ENCODE measurements at places on chromosomes 16 and 17.

DNA sequence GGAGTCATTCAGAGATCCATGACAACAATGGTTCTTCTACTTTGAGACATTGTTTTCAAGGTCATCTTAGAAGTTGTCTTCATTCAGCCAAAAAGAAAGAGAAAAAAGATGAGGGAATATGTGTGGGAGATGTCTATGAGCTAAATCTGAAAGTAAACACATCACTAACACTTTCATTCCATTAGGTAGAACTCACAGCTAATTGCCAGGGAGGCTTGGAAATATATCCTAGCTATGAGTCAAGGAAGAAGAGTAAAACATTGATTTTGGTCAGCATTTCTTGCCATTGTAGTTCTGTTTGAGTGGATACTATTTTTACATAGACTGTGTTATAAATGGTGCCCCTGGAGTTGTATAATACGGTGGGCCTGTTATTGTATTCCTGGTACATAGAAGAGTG is 316.4 kb upstream of the MYOCD start:
- DNase-seq = no peak

DNA sequence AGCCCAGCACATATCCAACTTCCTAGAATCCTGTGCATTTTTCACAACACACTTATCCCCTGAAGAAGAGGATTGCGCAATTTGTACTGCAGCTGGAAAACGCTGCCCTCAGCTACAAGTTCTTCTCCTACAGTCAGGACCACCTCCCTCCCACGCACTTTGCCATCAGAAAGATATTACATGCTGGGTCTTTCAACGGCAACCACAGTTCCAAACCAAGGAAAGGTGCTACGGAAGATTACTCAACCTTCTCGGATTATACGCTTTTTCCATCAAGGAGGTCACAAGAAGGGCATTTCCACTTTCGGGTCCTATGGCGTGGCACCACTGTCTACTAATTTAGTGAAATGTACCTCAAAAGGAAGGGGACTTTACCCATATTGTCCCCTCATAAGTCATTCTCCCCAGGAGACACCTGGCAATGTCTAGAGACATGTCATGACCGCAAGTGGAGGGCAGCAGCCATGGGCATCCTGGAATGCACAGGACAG is 35.2 kb downstream of the USP7 start:
- DNase-seq = no peak

- DNase-seq = peak; percentile 92
These were observed 167.5 kb downstream of the RAB11FIP4 start for GRCh38 chr17:31558748-31559583.

DNA sequence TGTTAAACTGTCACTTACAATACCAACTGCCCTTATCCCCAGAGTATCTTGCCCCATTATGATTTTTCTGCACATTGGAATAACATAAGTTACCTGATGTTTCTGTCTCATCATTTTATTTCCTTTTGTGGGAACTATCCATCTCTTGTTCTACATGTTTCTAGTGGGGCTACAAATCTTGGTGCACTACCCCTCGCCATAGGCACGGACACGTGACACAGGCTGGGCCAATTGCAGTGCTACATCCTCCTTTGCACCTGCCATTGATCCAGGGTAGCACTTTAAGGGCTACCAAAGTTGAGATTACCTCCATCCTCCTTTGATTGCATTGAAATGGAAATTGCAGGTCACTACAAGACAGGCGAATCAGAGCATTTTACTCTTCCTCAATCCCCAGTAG is 14.2 kb upstream of the SYT17 start:
- no peak for DNase-seq

DNA sequence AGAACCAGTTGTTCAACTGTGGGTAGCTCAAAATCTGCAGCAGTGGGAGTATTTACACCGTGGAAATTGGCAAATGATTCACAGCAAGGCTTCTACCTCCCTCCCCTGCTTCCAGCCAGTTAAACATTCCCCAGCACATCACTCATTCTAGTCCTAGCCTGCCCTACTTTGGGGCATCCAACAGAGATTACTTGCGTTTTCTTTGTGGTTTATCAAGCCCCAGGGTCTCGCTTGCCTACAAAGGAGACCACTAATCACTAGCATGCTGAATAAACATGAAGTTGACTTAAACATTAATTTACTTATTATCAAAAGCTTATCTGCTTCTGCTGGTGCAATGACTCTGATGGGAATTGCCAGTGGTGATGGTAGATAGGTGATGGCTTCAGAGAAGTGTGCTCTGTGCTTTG is 94.5 kb downstream of the MARF1 start:
- DNase-seq = no peak

GRCh38 chr17:43443381-43443780 is 40.4 kb upstream of the DHX8 start:
- no peak for DNase-seq

DNA sequence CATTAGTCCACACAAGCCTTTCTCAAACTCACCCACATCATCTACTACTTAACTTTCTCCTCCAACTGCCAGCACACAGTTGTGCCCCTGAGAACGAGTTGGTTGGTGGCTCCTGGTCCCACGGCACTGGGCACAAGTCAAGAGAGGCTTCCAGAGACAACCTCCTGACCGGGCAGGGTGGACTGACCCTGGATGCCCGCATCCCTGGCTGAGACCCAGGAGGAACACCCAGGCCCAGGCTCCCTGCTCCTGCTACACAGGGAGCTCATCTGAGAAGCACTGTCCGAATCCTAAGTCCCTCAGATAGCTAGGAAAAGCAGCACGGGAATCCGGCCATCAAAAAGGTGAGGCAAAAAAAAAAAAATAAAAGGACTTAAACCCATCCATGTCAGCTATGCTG is 29.0 kb downstream of the WDR45B start:
- DNase-seq = no peak

GRCh38 chr17:63275318-63275970 is 170.7 kb downstream of the CYB561 start:
- DNase-seq = peak; percentile 49

DNA sequence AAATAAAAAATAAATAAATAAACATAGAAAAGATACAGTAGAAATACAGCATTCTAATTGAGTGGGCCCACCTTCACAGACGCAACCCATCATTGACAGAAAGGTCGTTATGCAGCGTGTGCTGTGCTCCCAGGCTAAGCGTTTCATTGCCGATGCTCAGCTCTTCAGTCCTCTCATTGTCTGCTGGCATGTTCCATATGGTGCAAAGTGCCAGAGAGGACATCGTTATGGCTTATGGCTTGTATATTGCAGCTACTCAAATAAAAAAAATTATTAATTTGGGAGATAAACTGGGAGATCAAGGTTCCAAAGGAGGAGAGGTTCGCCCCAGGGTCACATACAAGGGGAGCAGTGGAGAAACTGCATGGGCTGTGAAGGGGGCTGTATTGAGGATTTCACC is 11.3 kb upstream of the UBALD2 start:
- no peak for DNase-seq

DNA sequence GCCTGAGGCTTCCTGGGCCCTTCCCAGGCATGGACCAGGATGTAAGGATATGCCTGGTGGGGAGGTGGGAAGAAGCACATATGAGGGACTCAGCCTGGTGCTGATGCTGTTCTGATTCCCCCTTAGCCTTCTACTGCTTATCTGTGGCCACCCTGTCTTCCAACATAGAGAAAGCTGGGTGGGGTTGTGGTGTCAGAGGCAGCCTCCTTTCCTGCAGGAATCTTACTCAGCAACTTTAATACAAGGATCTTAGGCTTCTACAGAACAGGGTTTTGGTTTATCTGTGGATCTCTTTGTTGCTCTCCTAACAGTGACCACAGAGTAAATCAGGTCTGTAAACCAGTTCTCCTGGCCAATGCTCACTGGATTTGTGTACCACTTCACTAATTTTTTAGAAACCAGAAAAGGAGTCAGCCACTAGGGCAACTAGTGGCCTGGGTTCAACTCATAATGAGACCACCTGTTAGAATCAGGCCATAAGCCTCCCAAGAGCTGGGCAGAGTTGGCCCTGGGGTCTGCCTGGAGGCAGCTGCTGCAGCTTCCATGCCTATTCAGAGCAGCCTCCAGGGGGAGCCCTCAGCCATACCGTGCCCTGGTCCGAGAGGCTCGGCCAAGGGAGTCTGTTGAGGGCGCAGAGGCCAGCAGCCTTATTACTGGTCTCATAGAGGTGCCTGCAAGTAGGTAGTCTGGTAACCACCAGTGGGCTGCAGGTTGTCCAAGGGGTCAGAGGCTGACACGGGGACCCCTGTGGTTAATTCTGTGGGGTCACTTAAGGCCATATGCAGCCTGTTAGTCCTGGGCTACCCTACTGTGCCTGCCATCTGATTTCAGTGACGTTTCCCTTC is 7.1 kb downstream of the HAS3 start:
- DNase-seq = peak; percentile 84

DNA sequence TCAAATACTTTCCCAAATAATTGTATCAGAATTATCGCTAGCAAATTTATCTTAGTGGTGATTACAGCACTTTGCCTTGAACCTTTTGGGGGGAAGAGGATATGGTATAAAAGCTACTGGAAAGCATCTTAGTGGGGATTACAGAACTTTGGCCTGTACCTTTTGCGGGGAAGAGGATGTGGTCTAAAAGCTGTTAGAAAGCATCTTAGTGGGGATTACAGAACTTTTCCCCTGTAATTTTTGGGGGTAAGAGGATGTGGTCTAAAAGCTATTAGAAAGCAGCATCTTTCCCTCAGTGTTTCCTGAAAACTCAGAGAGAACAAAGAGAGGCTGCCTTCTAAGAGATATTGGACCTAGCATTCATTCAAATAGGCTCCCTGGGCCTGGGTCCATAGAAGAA is 4.1 kb downstream of the SLFN12 start:
- no peak for DNase-seq

DNA sequence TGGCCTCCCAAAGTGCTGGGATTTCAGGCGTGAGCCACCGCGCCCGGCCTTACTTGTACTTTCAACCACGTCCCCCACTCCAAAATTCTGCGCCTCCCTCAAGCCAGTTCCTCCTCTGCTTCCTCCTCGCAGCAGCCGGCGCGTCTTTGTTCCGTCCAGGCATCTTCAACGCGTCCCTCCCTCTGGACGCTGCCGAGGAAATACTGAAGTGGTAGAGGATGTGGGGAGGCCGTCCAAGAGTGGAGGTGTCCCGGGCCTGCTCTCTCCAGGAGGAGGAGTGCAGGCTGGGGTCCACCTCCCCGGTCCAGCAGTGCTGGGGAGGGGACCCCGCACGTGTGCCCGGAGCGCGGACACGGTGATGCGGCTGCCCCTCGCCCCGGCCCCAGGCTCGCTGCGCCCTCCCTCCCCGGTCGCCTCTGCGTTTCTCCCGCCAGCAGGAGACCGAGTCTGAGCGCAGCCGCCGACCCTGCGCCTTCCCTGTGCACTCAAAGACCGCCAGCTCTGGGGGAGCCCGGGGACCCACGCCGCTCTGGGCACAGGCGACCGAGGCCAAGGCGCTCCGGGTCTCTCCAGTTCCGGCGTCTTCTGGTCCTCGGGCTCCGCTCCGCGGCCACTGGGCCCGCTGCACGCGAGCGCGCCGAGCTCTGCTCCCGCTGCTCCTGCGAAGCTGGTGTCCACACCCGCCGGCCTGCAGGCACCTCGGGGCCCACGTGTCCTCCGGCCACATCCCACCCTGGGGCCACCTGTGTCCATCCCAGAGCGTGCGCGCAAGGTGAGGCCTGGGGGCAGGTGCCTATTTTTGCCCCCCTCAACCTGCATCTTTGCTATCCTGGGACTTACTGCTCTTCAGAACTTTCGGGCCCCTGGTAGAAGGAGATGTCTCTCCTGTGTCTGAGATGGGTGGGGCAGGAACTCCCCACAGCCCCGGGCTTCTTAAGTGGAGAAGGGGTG is 31.7 kb downstream of the OSBPL7 start:
- peak; percentile 74 for DNase-seq

GRCh38 chr17:76844485-76844829 is 23.7 kb upstream of the MGAT5B start:
- DNase-seq = no peak

- DNase-seq = no peak
These were observed 9.6 kb downstream of the MYO19 start for GRCh38 chr17:36525113-36525512.

DNA sequence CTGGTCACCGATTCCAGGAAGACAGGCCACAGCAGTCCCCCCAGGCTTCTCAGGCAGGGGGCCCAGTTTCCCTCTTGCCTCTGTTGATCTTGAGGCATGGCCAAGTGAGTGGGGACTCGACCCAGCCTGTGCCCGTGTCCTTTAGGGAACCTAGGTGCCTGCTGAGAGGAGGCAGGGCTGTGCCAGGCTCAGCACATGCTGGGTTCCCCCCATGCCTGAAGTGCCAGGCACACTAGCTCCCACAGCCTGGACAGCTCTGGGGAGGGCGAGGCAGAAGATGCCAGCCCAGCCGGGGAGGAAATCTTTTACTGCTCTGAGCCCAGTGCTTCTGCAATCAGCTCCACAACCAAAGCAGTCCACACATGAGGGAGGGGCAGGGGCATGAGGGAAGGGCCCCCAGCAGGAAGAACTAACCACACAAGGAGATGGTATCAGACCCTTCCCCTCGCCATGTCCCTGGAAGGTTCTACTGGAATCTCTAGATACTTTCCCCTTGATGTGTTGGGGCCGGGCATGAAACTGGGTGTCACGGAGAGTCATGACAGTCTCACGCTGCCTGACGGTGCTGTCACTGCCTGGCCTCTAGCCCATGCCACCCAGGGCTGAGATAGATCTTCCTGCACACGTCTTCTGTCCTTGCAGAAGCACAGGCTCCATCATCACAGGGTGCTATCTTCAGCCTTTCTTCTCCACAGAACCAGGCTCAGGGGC is 25.5 kb downstream of the MYO18A start:
- no peak for DNase-seq

GRCh38 chr16:30368122-30368791 is 2.0 kb downstream of the TBC1D10B start:
- DNase-seq = peak; percentile 66

DNA sequence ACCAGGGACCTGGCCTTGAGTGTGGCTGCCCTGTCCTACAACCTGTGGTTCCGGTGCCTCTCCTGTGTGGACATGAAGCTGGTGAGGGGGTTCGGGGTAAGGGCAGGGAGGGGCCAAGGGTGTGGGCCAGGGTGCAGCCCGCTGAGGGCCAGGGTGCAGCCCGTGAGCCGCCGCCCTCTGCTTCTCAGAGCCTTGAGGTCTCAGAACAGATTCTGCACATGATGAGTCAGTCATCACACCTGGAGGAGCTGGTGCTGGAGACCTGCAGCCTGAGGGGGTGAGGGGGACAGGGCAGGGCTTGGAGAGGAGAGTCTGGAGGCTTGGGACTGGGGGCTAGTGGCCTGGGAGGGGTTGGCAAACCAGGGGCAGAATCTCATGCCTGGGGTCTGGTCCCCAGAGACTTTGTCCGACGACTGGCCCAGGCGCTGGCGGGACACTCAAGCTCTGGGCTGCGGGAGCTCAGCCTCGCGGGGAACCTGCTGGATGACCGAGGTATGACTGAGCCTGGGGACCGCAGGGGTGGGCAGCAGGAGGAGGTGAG is 2.2 kb downstream of the CARMIL2 start:
- DNase-seq = no peak

DNA sequence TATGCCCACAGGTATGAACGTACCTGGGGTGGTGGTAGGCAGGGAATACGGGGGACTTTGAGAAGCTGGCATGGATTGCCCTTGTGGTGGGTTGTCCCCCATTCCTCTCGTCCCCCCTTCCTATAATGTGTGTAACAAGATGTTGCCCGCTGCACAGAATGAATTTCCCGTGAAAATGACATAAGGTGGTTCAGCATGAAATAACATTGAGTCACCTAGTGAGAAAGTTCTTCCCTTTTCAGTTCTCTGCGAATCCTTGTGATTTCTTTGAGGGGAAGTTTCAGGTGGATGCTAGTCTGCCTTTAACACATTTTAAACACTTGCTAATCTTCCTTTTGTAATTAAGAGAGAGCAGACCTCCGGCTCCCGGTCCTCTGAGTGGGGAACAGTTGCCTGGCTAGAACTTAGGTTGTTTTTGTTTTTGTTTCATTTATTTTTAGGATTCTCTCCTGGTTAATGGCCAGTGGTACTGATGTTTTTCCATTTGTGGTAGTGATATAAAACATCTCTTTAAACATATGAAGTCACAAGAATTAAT is 58.9 kb downstream of the RAP1GAP2 start:
- no peak for DNase-seq

Data from hepatic stellate cell (primary cell).